SK-N-SH (cell line): ENCODE measurements at places on chromosomes 16 and 17. TPM values are rescaled to one million over a fixed set of nuclear protein-coding genes. Genes with fewer than 3 reads are reported as not detected.

The DHX38 gene
- polyA plus RNA-seq, result 60.2 and 75.0 TPM in 2 replicates

The SDR42E1 gene
- not detected in 2 replicates for polyA plus RNA-seq

The MYL4 gene
- polyA plus RNA-seq, result not detected in 2 replicates

The TMEM235 gene
- polyA plus RNA-seq, result not detected in 2 replicates

The DNAAF8 gene
- 2.4 and 3.1 TPM in 2 replicates for polyA plus RNA-seq

The ST6GALNAC2 gene
- polyA plus RNA-seq, result 0.57 and 0.94 TPM in 2 replicates

The DHRS7C gene
- polyA plus RNA-seq, result not detected in 2 replicates

The PRDM7 gene
- not detected in 2 replicates for polyA plus RNA-seq

The LAT gene
- polyA plus RNA-seq, result 8.0 and 8.6 TPM in 2 replicates

The IL17C gene
- 0.07 TPM in 1 of 2 replicates, not detected in the other for polyA plus RNA-seq

The SSTR5 gene
- polyA plus RNA-seq, result not detected in 2 replicates

The RPTOR gene
- 9.0 and 14.9 TPM in 2 replicates for polyA plus RNA-seq

The SMTNL2 gene
- polyA plus RNA-seq, result not detected in 2 replicates

The NECAB2 gene
- 0.54 and 0.58 TPM in 2 replicates for polyA plus RNA-seq

The NEK8 gene
- polyA plus RNA-seq, result 6.0 and 11.0 TPM in 2 replicates

The TP53TG3B gene
- 0.92 and 1.7 TPM in 2 replicates for polyA plus RNA-seq

The RANBP10 gene
- 11.9 and 12.1 TPM in 2 replicates for polyA plus RNA-seq

The DPEP1 gene
- polyA plus RNA-seq, result 0.05 TPM in 1 of 2 replicates, not detected in the other

The GRAP gene
- 0.02 TPM in 1 of 2 replicates, not detected in the other for polyA plus RNA-seq

The PSMC3IP gene
- polyA plus RNA-seq, result 14.2 and 17.3 TPM in 2 replicates

The OR1A1 gene
- not detected in 2 replicates for polyA plus RNA-seq

The GLIS2 gene
- 3.3 and 6.5 TPM in 2 replicates for polyA plus RNA-seq

The P2RX1 gene
- not detected in 2 replicates for polyA plus RNA-seq

The TRPV3 gene
- 0.28 TPM in 2 replicates for polyA plus RNA-seq

The GP1BA gene
- not detected in 2 replicates for polyA plus RNA-seq

The NR1D1 gene
- polyA plus RNA-seq, result 2.1 and 6.5 TPM in 2 replicates

The TMEM98 gene
- 167 and 196 TPM in 2 replicates for polyA plus RNA-seq

The USP43 gene
- polyA plus RNA-seq, result 0.05 and 0.07 TPM in 2 replicates

The CMTM2 gene
- polyA plus RNA-seq, result not detected in 2 replicates

The LCMT1 gene
- polyA plus RNA-seq, result 27.7 and 29.8 TPM in 2 replicates

The EVPLL gene
- polyA plus RNA-seq, result not detected in 2 replicates

The SOX8 gene
- not detected in 2 replicates for polyA plus RNA-seq
